ENCODE measurements at places on chromosomes 4 and X. TPM values are rescaled to one million over a fixed set of nuclear protein-coding genes. Genes with fewer than 3 reads are reported as not detected.

DNA sequence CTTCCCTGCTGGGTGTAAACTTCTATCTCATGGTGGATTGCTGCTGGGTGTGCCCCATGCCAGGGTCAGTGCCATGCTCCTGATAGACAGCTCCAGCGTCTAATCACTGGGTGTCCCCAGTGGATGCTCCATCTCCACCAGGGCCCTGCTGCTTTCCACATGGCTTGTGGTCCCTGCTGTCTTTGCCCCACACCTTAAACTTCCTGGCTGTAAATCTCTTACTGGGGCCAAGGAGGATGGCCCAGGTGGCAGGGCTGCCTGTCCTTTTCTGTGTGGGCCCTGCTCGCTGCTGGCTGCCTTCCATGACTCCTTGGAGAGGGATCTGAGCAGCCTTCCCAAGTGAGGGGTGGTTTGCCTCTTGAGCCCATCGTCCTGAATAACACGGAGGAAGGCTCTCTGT lies 51.8 kb downstream of the RGS12 start:
- no peak overlapping the region for H3K27ac ChIP-seq
- no peaks in the 10 kb centered on the region for H3K36me3 ChIP-seq
- no peak for DNase-seq
- H3K4me1 ChIP-seq: peaks cover 22% of the 10 kb centered on the region

- no peak overlapping the region for H3K4me3 ChIP-seq
- H3K36me3 ChIP-seq: peaks cover 3% of the 10 kb centered on the region
- no peak for DNase-seq
Observed at GRCh38 chr4:89469516-89469915, 161.9 kb upstream of the GPRIN3 start.

GRCh38 chr4:25925486-25926201 lies 11.6 kb downstream of the SMIM20 start:
- H3K27ac ChIP-seq: no peak overlapping the region
- H3K4me3 ChIP-seq: no peak overlapping the region
- peaks cover 5% of the 10 kb centered on the region for H3K4me1 ChIP-seq
- peak; percentile 39 for DNase-seq
- H3K36me3 ChIP-seq: peaks cover 1% of the 10 kb centered on the region

DNA sequence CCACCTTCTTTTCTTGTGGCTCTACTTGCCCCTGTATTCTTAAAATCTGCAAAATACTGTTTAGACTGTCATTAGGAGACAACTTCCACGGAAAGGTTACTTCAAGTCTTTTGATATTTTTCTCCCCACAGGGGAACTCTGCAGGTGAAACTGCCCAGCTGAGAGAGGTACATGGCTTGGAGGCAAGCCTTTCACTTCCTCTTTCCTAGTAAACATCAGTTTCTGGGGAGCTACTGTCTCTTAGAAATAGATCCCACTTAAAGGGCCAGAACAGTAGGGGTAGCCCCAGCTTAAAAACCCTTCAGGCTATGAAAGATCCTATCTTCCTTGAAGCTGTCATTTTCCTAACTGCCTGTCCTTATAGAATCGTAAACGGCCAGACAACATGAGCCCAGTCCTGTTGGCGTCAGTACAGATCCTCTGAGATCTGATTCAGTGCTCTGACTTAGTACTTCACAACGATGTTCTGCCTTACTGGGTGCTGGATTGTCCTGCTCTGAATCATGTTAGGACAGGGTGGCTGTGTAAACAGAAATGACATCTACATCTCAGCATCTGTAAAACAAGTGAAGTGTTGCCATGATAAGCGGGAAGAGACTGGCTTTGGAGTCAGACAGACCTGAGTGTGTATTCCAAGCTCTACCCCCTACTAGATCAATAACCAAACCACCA lies 102.1 kb downstream of the ITIH6 start:
- DNase-seq: no peak
- H3K36me3 ChIP-seq: no peaks in the 10 kb centered on the region
- H3K4me1 ChIP-seq: no peaks in the 10 kb centered on the region
- no peak overlapping the region for H3K27ac ChIP-seq
- peaks cover 2% of the 10 kb centered on the region for H3K27me3 ChIP-seq

DNA sequence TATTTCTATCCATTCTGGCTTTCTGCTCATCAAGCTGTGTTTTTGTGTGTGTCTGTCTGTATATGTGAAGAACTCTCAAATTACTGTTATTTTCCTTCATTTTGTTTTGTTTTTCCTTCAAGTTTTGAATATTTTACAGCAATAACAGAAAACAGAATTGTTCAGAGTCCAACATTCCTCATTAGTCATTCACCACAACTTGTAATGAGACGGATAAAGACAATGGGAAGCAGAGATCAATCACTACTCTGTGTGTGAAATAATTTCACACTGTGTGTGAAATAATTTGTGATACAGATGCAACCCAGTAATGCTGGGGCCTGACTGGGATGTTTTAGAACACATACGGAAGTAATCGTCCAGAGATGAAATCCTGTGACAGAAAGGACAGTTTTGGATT lies 55.2 kb downstream of the HPGD start:
- no peak for DNase-seq
- no peak overlapping the region for H3K27ac ChIP-seq
- H3K27me3 ChIP-seq: no peaks in the 10 kb centered on the region
- no peak overlapping the region for H3K4me3 ChIP-seq

Gene SLC34A2
- not detected for total RNA-seq

DNA sequence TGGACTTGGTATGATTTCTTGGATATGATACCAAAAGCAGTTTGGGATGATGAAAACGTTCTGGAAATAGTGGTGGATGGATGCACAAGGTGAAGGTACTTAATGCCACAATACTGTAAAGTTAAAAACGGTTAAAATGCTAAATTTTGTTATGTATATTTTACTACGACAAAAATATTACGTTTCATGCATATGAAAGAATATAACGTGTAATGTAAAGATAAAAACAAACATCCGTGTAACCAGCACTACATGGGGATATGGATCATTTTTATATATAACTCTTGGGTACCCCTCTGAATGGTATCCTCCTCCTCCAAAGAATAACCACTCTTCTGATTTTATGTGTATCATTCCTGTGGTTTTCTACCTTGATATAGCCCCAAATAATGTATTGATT lies 862 bp upstream of the CENPU start:
- H3K4me3 ChIP-seq: peak overlapping the region; percentile 93
- peaks cover 11% of the 10 kb centered on the region for H3K36me3 ChIP-seq
- DNase-seq: no peak
- H3K27ac ChIP-seq: peak overlapping the region; percentile 98
- H3K4me1 ChIP-seq: peaks cover 44% of the 10 kb centered on the region

DNA sequence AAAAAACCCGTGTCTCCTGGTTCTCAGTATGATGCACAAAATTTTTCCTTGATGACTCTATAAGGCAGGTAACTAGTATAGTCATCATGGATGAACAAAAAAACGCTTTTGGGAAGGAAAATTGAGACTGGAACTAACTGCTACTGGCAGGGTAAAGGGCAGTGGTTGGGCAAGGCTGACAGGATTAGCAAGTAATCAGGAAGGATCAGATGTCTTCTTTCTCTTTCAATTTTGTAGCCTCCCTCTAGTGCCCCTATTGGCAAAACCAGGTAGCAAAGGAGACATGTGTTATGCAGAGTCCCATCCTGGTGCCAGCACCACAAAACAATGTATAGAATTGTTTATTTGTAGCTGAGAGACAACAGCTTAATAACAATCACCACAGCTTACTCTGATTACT lies 12.8 kb upstream of the SLITRK4 start:
- no peaks in the 10 kb centered on the region for H3K27me3 ChIP-seq
- H3K27ac ChIP-seq: no peak overlapping the region
- no peak for DNase-seq
- no peak overlapping the region for H3K4me3 ChIP-seq
- no peaks in the 10 kb centered on the region for H3K4me1 ChIP-seq

DNA sequence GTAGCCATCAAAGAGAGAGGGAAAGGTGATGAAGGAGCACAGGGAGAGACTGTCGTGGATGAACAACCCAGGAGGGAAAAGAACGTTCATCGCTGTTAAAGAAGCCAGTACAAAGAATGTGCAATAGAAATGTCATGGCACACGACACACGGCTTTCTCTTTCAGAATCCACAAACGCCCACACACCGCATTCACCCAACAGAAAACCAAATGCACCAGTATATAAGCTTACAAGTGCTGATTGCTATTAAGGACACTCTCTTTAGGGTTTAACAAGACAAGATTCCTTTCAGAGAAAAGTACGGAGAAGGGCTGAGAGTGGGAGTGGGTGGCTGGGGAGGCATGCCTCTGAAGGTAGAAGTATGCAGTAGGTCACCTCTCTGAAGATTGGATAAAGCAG lies 80.2 kb downstream of the C4orf51 start:
- DNase-seq: no peak
- H3K27ac ChIP-seq: no peak overlapping the region
- H3K36me3 ChIP-seq: peaks cover 46% of the 10 kb centered on the region
- no peaks in the 10 kb centered on the region for H3K27me3 ChIP-seq
- peaks cover 7% of the 10 kb centered on the region for H3K4me1 ChIP-seq

DNA sequence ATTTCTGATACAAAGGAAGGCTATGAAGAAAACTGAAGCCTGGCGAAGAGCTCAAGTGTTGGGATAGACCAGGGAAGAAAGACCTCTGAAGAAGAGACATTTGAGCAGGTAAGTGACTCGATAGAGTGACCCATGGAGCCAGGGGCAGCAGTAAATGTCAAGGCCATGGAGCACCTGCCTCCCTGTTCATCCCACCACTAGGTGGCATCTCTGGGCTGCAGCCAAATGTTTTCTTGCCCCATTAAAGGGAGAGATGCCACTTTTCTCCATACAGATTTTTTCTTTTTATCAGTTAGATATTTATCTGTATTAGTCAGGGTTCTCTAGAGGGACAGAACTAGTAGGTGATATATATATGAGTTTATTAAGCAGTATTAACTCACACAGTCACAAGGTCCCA lies 4.9 kb upstream of the ZNF81 start:
- no peak overlapping the region for H3K4me3 ChIP-seq
- peaks cover 8% of the 10 kb centered on the region for H3K4me1 ChIP-seq
- DNase-seq: peak; percentile 65
- no peaks in the 10 kb centered on the region for H3K27me3 ChIP-seq

GRCh38 chrX:23127586-23127985 lies 127.8 kb downstream of the DDX53 start:
- no peaks in the 10 kb centered on the region for H3K4me1 ChIP-seq
- H3K36me3 ChIP-seq: no peaks in the 10 kb centered on the region
- H3K27me3 ChIP-seq: no peaks in the 10 kb centered on the region
- H3K4me3 ChIP-seq: no peak overlapping the region
- DNase-seq: no peak

DNA sequence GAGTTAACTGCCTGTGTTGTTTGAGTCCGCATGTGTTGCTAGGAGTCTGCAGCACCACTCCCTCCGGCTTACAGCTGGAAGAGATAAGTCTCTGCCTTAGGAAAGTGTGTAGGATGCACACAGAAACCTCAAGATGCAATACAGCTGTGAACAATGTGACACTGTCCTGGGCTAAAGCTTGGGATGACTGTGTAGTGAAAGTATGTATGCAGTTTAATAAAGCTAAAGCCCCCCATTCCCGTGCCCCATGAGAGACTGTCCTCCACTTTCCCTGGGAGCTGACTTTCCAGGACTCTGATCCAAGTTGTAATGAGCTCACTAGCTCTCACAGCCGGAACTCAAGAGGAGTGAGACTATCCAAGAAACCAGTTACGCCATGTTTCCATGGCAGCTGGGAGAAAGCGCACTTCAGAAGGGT lies 156.6 kb upstream of the FTHL17 start:
- H3K27ac ChIP-seq: no peak overlapping the region
- H3K4me1 ChIP-seq: no peaks in the 10 kb centered on the region
- no peak overlapping the region for H3K4me3 ChIP-seq
- H3K36me3 ChIP-seq: no peaks in the 10 kb centered on the region
- H3K27me3 ChIP-seq: no peaks in the 10 kb centered on the region
- no peak for DNase-seq

Gene ADAMTS3
- total RNA-seq: not detected

- peaks cover 11% of the 10 kb centered on the region for H3K4me1 ChIP-seq
- DNase-seq: no peak
- H3K36me3 ChIP-seq: no peaks in the 10 kb centered on the region
- H3K27me3 ChIP-seq: no peaks in the 10 kb centered on the region
- no peak overlapping the region for H3K4me3 ChIP-seq
Observed at GRCh38 chrX:112644713-112645112, 35.0 kb downstream of the LHFPL1 start.

GRCh38 chrX:71291381-71291780 lies 7.9 kb downstream of the NONO start:
- no peak for DNase-seq
- H3K27ac ChIP-seq: no peak overlapping the region
- no peaks in the 10 kb centered on the region for H3K27me3 ChIP-seq
- H3K4me3 ChIP-seq: no peak overlapping the region
- peaks cover 16% of the 10 kb centered on the region for H3K4me1 ChIP-seq

DNA sequence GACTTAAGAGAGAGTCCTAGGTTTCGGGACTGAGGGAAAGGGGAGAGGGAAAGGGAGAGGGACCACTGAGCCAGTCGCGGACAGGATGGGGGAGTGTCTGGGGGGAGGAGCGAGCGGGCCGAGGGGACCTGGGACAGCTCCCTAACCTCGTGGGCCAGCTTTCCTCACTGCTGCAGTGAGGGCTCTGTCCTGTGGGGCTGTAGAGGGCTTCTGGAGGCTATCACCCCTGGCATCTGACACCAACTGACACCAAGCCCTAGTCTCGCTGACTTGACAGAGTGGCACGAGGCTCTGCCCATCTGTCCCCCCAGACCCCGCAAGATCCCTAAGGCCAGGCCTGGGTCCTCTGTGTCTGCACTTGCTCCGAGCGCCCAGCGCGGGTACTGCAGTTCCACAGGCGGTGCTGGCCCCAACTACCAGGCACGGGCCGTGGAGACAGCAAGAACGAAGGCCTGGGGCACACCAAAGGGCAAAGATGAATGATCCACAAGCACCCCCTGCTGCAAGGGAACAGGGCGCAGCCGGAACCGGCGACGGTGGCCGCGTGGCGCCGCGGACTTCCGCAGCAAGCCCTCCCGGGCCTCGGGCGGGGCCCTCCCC lies 465 bp downstream of the HAUS7 start:
- H3K4me3 ChIP-seq: peak overlapping the region; percentile 79
- no peaks in the 10 kb centered on the region for H3K36me3 ChIP-seq
- peak; percentile 53 for DNase-seq
- peaks cover 21% of the 10 kb centered on the region for H3K4me1 ChIP-seq

Gene ZNF157
- total RNA-seq: 0.40 TPM

- no peaks in the 10 kb centered on the region for H3K36me3 ChIP-seq
- no peak for DNase-seq
- H3K4me3 ChIP-seq: no peak overlapping the region
- no peak overlapping the region for H3K27ac ChIP-seq
- H3K4me1 ChIP-seq: peaks cover 16% of the 10 kb centered on the region
Observed at GRCh38 chrX:24643116-24643515, 4.0 kb downstream of the PCYT1B start.

Gene NAA11
- total RNA-seq: not detected

GRCh38 chr4:35734381-35735098 lies 509.8 kb downstream of the ARAP2 start:
- H3K4me1 ChIP-seq: no peaks in the 10 kb centered on the region
- no peak overlapping the region for H3K4me3 ChIP-seq
- no peaks in the 10 kb centered on the region for H3K36me3 ChIP-seq
- H3K27me3 ChIP-seq: no peaks in the 10 kb centered on the region
- H3K27ac ChIP-seq: no peak overlapping the region
- DNase-seq: no peak

GRCh38 chr4:30904588-30904987 lies 184.4 kb downstream of the PCDH7 start:
- no peaks in the 10 kb centered on the region for H3K4me1 ChIP-seq
- no peak overlapping the region for H3K4me3 ChIP-seq
- no peaks in the 10 kb centered on the region for H3K27me3 ChIP-seq
- H3K36me3 ChIP-seq: no peaks in the 10 kb centered on the region
- no peak overlapping the region for H3K27ac ChIP-seq

All from activated CD4-positive, alpha-beta T cell treated with anti-CD3 and anti-CD28 coated beads, Interleukin-2, amount 10 ng/mL, durations not matched to agents 7 days and 5 days (primary cell).